ENCODE measurements at places on chromosomes 11 and 22. TPM values are rescaled to one million over a fixed set of nuclear protein-coding genes. Genes with fewer than 3 reads are reported as not detected.

C11orf86 gene
- total RNA-seq: not detected

C1QTNF5 gene
- not detected for total RNA-seq

KRTAP5-8 gene
- not detected for total RNA-seq

AQP11 gene
- 1.9 TPM for total RNA-seq

PATE2 gene
- total RNA-seq: not detected

SLC5A4 gene
- not detected for total RNA-seq

CATSPER1 gene
- not detected for total RNA-seq

MTNR1B gene
- total RNA-seq: not detected

NPAS4 gene
- total RNA-seq: not detected

Measured in Karpas-422 (cell line).